Fibroblast of villous mesenchyme (primary cell): ENCODE measurements at places on chromosomes 1 and 21. TPM values are rescaled to one million over a fixed set of nuclear protein-coding genes. Genes with fewer than 3 reads are reported as not detected.

NPHS2 gene
- total RNA-seq: not detected in 2 replicates

DNA sequence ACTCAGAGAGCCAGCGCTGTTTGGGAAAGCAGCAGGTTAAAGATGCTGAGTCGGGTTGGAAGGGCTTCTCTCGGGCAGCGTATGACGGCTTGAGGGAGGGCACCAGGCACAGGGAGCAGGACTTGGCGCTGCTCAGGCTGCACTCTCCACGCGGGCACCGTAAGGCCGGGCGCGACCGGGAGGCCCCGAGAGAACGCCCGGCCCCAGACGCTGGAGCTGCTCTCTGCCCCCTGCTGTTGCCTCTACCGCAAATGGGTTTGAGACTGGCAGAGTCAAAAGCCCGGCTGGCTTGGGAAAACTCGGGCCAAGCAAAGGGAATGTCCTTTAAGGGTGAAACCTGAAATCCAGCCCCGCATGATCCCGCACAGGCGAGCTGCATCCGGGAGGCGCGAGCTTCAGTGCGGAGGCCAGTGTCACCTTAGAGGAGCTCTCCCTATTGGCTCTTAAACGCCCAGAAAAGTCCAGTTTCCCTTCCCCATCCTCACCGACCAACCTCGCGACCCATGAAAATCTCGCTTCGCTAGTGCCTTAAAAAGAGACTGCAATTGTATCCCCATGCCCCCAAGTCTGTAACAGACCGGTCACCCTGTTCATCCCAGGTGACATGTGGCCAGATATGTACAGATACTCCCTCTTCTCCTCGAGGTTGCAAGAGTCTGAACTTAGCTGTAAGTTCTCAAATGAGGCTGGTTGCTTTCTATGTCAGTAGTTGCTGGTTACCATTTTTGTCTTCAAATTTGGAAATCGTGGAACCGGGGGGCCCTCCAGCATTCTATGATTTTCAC lies 1.1 kb downstream of the PRRX1 start:
- peak; percentile 68 for DNase-seq

DNA sequence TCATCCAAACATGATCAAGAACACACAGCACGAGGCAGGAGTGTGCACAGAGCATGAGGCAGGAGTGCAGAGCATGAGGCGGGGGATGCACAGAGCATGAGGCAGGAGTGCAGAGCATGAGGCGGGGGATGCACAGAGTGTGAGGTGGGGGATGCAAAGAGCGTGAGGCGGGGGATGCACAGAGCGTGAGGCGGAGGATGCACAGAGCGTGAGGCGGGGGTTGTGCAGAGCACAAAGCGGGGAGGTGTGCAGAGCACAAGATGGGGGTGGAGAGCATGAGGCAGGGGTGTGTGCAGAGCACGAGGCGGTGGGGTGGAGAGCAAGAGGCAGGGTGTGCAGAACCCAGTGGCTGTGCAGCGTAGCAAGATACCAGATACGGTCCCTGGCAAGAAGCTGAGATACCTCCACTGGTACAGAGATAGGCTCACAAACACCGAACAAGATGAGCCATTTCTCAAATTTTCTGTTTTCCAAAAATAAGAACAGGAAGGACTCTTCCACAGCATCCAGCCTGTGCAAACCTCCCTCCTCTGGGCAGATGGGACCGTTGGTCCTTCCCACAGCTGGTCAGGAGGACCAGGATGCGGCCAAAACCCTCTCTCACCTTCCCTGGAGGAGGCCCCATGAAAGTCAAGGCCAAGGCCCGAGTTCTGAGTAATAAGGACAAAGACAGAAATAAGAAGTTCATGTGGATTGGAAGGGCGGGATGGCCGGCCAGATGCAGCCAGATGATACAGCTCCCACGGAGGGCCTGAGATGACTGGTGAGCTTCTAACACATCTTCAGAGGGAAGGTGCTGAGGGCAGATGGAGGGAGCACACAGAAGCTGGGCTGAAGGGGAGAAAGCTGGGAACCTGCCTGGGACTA lies 12.0 kb downstream of the SPATC1L start:
- DNase-seq: no peak

- DNase-seq: no peak
These were observed 23.7 kb downstream of the IL23R start for GRCh38 chr1:67189953-67190352.

PDC gene
- 0.43 TPM in 1 of 2 replicates, not detected in the other for total RNA-seq

- no peak for DNase-seq
These were observed 21.2 kb downstream of the C21orf91 start for GRCh38 chr21:17797967-17798366.

GNAT2 gene
- under 0.01 and 0.43 TPM in 2 replicates for total RNA-seq

OPTC gene
- total RNA-seq: not detected in 2 replicates

DNA sequence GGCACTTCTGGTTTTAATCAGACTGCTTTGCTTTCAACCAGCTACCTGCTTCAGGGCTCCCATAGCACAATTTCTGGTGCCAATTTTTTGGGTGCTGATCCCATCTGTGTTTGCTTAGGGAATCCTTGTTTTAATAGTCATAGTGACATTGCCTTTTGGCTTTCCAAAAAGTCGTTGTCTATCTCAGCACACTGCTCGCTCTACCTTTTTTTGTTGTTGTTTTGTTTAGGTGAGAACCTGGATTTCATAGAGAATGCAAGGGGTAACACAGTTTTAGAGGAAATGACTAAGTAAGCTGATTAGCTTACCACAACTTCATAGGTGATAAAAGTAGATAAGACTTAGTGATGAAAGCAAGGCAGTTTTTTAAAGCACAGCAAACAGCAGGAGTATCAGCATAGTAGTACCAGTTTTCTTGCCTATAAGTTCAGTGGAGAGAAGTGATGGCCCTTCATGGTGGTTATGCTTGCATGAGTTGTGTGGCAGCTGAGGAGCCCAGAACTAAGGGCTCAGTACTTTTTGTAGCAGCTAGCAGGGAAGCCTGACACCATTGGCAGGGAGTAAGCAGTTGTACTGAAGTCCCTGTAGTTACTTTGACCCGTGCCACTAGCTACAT lies 31.3 kb downstream of the NEK7 start:
- DNase-seq: peak; percentile 37

- DNase-seq: peak; percentile 32
These were observed 128.0 kb downstream of the PSMG1 start for GRCh38 chr21:39055167-39055767.

GRCh38 chr1:54972436-54972835 lies 8.0 kb upstream of the TMEM61 start:
- DNase-seq: no peak

- DNase-seq: peak; percentile 63
These were observed 742 bp downstream of the ARTN start for GRCh38 chr1:43934101-43934985.

GRCh38 chr1:108747898-108748297 lies 1.4 kb downstream of the STXBP3 start:
- DNase-seq: no peak

MTARC2 gene
- 2.2 and 4.2 TPM in 2 replicates for total RNA-seq
